RWPE1 (cell line): ENCODE measurements at places on chromosomes 5 and 9.
A peak's percentile ranks its signal among the peaks of the same experiment; 100 is the strongest.

- DNase-seq, result no peak
Observed at GRCh38 chr5:10969684-10970180, 208.7 kb upstream of the DAP start.

GRCh38 chr5:36173426-36173825, 21.5 kb downstream of the SKP2 start:
- no peak for DNase-seq

DNA sequence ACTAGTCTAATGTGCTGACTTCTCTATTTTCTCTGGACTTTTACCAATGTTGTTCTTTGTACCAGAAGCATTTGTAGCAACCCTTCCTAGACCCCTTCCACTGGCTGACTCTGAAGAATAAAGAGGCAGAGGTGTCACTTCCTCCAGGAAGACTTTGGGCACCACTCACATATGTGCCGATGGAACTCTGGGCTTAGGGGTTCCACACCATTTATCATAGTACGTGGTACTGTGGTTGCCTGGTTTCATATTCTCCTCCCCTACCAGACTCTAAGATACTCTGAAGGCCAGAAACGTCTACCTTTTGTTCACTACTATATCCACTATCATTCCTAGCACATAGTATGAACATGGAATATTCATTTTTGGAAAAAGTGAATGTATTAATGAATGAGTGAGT, 88.0 kb downstream of the BNC2 start:
- no peak for DNase-seq

DNA sequence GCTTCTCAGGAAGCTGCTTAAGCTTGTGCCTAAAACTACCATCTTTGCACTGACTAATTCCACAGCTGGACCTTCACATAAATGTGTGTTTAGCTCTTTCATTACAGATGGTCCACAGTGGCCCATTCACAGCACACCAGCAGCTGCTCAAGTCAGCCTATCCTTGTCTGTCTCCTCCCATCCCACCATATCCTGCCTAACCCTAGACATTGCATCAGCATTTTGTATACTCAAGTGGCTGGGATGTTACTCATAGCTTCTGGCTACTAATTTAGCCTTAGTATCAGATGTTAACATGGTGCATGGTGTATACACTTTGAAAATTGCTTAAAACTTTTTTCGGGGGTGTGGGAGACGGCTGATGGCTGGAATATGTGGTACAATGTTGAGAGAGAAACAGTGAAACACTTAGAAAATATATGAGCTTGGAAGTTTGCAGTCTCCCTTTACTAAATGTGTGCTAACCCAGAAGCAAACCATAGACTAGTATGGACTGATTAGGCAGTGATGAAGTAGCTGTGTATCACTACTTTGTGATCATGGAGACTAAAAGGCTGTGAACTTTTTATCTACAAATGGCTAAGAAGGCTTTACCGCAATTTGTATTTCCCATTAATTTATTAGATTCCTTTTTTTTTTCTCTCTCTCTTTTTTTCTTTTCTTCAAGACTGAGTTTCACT, 83.1 kb downstream of the JMY start:
- peak; percentile 58 for DNase-seq

DNA sequence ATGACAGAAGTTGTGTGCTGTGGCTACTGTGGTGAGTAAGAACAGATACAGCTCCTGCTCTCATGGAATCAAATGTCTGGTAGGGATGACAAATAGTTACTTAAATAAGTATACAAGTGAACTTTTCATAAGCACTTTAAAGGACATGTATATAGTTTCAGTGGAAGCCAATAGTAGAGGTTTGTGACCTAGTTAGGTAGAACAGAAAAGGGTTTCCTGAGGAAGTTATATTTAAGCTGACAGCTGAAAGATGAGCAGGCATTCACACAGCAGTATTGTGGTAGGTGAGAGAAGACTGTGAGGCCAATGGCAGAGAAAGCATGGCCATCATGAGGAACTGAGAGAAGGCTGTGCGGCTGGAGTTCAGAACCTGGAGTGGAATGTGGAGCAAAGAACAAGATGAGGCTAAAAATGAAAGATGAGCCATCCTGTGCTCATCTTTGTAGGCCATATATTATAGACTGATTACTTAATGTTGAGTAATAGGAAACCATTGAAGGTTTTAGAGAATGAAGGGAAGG, 15.4 kb downstream of the FAM174A start:
- no peak for DNase-seq
